MM.1S (cell line): ENCODE measurements at places on chromosomes 13 and 19.

DNA sequence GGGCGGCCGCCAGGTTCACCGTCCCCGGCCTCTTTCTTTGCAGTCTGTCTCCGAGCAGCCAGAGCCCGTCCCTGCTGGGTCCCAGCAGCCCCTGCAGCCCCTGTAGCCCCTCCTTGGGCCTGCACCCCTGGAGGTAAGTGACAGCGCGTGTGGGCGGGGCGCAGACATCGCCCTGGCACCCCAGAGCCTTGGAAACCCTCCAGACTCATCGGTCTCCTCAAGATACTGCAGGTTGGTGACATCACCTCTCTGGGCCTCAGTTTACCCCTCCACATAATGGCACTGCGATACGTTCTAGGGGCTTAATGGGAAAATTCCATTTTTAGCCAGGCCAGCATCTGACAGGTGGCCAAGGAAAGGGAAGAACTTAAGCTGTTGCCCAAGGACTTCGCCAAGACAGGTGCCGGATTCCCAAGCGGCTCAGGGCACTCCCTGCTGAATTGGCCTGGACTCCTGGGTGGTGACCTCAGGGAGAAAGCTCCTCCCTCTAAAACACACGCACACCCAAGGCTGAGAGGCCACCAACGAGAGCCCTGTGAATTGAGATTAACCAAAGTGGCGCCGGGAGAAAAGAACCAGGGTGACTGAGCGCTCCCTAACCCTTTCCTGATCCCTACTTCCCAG lies 13.1 kb downstream of the MAST3 start:
- DNase-seq, result no peak

- DNase-seq, result no peak
Observed at GRCh38 chr13:51768378-51768921, 35.5 kb downstream of the DHRS12 start.

GRCh38 chr13:100274942-100275506 lies 186.1 kb downstream of the PCCA start:
- no peak for DNase-seq

GRCh38 chr13:108597943-108598342 lies 31.5 kb upstream of the MYO16 start:
- no peak for DNase-seq

DNA sequence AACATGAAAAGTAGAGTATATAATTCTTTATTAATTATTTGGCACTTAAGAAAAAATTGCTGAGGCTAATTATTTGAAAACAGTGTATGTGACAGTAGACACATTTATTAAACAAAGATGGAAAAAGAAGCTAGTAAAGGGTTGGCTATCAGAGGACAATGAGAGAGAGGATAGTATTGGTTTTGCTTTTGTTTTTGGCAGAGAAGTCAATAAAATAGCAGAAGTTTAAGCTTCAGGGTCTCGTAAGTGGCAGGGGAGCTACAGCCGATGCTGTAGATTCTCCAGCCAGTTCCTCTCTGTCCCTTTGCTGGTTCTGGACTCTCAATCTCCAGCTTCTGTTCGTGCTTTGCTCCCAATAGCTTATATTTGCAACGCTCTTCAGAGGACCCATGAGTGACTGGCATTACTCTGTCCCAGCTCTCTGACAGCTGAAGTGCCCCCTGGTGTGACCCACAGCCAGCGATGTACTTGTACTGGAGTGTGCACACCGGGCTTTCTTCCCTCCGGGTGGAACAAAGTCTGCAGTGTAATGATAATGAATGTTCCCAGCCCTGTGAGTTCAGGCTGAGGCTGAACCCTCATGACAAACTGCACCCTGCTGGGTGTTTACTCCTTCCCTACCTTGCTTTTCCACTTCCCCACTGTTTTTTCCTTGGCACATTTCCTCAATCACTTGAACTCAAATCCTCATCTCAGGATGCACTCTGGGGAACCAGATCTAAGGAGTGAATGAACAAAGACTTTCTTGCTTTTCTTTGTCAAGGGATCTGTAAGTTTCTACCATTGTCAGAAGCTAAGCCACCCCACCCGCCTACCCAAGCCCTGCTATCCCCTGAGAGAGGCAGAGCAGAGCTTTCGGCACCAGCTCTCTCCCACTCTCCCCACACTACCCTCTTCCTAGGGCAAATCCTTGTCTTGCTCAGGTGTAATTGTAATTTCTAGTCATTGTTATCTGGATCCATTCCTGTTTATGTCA lies 254.8 kb downstream of the LHFPL6 start:
- no peak for DNase-seq

DNA sequence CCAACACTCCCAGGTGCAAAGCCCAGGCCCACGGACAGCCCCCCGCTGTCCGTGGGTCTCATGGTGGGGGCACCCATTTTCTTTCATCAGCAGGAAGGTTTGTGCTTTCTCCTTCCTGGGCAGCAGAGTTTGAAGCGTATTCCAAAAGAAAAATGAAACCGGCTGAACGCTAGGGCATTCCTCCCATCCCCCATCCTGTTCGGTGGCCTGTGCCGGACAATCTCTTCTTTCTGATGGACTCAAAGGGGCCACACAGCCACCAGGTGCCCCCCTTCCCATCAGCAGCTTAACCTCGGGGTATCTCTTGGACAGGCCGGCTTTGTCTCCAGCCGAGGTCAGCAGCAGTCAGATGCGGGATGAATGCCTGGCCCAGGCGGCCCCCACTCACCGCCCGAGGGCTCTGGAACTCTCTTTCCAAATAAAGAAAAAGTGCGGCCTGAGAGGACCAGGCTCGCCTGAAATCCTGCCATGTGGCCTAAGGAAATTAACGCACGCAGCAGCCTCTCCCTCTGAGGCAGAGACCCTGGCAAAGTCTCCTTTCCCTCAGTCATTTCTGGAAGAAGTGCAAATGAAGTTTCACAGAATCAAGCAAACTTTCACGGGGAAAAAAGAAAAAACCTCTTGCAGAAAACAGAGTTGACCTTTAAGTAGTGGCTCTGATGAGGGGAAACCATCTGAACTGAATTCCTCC lies 67.8 kb downstream of the RASA3 start:
- peak; percentile 60 for DNase-seq
